ENCODE measurements at places on chromosomes 4 and X.
A peak's percentile ranks its signal among the peaks of the same experiment; 100 is the strongest.

GRCh38 chrX:28675173-28675572 is 87.9 kb downstream of the IL1RAPL1 start:
- no peak for DNase-seq

DNA sequence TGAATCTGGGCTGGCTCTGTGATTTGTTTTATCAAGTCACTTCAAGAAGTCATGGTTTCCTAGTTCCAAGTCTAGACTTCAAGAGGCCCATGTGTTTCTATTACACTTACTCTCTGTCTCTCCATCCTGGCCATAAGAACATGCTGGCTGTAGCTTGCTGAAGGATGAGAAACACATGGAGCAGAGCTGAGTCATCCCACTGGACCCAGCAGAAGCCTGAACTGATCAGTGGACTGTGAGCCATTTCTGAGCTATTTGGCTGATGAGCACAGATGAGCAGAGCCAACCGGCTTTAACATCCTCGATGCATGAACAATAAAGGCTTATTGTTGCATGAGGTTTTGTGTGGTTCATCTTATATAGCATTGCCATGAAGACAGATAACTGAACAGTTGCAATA is 290.6 kb upstream of the BOD1L1 start:
- DNase-seq, result no peak

DNA sequence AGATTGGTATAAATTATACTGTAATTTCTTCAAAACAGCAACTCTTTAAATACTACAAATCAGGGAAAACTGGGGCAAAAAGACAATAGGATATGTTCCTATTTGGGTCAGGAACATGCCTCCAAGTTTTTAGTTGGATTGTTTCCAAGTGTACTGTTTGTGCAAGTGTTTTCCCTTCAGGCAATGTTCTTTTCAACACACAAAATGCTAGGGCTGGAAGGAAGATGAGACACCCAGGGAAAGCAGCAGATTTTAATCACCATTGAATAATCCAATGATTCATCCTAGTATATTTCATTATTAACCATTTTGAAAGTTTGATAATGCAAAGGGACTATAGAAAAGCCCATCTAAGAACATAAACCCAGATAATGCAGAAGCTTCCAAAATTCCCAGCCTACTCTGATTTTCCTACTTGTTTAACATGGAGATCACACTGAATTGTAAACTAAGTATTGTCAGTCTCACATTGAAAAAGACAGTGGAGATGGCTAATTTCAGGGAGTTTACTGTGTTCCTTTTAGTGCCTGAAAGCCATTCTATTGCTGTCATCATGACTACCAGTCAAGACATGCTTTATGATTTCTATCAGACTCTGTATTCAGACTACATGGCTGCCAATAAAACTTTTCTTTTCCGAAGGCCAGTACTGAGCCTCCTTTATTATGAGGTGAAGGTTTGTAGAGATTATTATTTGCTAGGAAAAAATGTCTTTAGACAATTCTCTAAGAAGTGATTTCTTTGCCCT is 38.6 kb downstream of the COL4A6 start:
- DNase-seq, result no peak

GRCh38 chrX:40174001-40174853 is 76.5 kb upstream of the BCOR start:
- peak; percentile 60 for DNase-seq

DNA sequence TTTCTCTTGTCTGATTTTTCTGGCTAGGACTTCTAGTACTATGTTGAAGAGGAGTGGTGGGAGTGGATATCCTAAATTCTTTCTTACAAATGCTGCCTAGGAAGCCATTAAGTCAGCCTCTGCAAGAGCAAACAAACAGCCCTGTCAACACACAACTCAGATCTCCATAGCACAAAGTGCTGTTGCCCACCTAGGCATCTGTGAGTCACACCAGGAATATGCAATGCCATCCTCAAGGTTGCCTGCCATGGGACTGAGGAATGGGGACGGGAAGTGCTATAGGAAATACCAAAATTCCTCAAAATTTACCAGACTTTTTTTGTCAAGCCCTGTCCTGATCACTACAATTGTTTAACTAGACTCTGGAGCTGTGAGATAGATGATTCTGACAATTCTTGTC is 466.9 kb downstream of the FSTL5 start:
- DNase-seq, result no peak

DNA sequence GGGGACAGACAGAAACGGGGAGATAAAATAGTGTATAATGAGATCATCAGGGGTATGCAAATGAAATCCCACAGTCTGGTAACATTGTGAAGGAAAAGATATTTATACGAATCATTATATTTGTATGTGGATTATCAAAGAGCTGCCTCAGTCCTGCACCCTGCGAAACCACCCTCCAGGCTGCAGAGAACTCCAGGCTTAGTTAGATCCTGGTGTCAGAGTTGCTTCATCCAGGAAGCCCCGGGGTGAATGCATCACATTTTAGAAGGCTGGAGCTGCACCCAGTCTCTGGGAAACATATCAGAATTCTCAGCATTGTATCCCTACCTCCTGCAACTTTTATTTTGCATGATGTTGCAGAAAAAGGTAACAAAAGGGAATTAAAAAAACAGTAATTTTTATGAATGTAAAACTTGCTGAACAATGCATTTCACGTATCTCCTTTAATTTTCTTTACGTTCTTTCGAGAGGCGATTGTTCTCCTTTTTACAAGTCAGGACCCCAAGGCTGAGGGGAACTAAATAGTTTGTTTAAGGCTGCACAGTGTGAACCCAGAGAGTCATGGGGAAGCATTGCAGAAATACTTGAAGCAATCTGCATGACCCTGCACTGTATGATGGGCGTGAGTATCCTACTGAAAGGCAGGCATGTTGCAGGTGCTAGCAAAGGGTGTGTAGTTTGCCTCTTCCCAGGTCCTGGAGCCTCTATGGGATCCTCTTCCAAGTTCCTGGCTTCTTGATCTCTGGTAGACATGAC is 299.5 kb upstream of the CLNK start:
- DNase-seq, result no peak

DNA sequence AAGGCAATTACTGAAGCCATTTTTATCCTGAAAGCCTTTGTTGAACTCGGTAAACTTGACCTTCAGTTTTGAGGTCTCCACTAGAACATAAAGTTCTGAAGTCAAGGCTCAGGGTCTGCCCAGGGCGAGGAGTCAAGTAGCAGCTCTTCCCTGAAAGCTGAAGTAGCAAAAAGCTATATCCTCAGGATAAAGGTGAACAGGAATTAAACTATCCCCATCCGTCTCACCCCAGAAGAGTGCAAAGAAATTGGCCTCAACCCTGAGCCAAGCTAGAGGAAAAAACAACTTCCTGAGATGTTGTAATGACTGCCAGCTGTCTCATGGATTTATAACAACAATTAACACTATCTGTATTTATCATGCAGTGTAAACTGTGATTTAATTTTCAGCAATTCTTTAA is 590.8 kb downstream of the SPRY1 start:
- no peak for DNase-seq

DNA sequence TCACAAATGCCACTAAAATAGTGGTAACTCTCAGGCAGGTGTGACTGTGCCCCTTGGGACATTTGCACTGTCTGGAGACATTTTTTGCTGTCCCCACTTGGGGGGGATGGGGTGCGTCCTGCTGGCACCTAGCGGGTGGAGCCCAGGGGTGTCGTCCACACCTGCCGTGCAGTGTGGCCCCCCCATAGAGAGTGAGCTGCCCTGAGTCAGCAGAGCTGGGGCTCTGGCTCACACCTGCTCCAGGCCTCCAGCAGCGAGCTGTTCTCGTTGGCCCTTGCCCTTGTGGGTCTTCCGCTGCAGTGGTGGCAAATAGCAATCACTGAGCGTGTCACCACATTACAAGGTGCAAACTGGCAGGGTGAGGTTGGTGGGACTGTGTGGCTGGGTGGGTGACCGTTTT is 64.6 kb downstream of the CLDN34 start:
- no peak for DNase-seq

- no peak for DNase-seq
Measured at GRCh38 chr4:8136529-8136928, 22.1 kb downstream of the ABLIM2 start.
